ENCODE measurements at places on chromosomes 2 and 18.

DNA sequence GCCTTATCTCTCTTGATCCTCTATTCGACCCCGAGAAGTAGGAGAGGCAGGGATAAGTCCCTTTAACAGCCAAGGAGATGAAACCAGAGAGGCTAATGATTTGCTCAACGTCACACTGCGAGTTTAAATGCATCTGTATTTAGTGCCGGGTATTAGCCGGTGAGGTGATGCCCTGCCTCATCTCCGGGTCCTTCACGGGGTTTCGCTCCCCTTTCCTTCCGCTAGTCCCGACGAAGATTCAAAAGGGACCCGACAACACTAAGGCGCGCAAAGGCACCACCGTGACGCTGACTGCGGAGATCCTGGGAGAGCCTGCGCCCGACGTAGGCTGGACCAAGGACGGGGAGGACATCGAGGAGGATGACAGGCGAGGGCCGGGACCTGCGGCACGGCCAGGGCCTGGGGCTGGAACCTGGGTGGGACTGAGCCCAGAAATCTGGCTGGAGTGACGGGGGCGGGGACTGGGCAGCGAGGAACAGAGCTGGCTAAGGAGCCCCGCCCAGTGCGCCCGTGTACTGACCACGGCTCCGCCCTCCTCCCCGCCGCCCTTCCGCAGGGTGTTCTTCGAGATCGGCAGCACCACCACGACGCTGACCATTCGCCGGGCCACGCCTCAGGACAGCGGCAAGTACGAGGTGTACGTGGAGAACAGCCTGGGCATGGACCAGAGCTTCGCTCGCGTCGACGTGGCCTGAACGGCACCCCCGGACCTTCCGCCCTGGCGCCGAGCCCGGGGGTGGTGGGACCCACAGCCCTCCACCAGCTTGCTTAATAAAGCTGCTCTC, 1.0 kb upstream of the GMPPA start:
- no peak for DNase-seq

GRCh38 chr2:181306785-181307184, 150.4 kb upstream of the ITGA4 start:
- DNase-seq, result no peak

GRCh38 chr2:215718890-215719289, 283.0 kb upstream of the FN1 start:
- no peak for DNase-seq

- DNase-seq, result no peak
Measured at GRCh38 chr18:75478996-75479880, 51.7 kb upstream of the SMIM21 start.

DNA sequence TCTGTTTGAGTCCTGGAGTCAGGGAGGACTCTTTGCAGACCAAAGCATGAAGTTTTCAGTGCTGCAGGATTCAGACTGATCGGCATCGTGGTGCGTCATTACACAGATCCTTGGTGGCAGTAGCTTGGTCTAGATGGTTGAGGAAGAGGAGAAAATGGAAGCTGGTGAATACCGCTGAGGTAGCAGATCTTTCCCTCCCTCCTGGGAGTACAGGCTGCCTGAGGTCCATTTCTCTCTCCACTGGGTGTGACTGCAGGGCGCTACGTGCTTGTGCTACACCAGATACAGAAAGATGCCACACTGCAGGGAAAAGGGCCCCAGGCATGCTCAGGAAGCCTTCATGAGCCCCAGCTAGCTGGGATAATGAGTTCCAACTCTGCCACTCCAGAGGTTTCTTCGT, 3.3 kb upstream of the CNDP1 start:
- DNase-seq, result no peak

Data from cerebellar nuclear complex (tissue), 1 donor.